Left lung (tissue), 14 donors: ENCODE measurements at places on chromosomes 7 and 10. TPM values are rescaled to one million over a fixed set of nuclear protein-coding genes. Genes with fewer than 3 reads are reported as not detected.

Gene TET1
- total RNA-seq: 3.1 TPM

DNA sequence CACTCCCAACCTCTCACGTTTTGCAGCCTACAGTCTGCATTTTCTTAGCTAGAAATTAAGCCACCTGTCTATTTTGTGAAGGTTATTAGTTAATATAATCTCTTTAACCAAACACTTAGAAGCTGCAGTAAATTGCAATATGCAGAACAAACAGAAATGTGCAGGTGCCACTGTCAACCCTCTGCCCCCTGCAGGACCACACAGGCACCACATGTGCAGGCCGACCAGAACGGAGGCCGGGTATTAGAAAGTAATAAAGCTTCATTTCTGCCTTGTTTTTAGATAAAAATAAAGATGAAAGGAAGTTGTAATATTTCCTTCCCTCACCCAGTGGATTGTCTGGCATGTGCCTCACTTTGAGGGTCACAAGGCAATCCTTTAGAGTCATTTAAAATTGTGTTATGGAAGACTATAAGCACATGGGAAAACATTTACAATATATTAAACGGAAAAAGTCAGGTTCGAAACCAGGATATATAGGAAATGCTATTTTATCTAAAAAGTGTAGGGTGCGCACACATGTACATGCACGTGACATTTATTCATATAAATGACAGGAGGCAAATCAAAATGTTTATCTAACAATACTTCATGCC lies 158.2 kb downstream of the ARHGAP12 start:
- H3K27ac ChIP-seq: no peak overlapping the region
- H3K4me3 ChIP-seq: no peak overlapping the region
- no peak for DNase-seq
- no peaks in the 10 kb centered on the region for H3K36me3 ChIP-seq
- no peaks in the 10 kb centered on the region for H3K27me3 ChIP-seq
- H3K4me1 ChIP-seq: no peaks in the 10 kb centered on the region

Gene DNAH11
- 2.8 TPM for total RNA-seq

DNA sequence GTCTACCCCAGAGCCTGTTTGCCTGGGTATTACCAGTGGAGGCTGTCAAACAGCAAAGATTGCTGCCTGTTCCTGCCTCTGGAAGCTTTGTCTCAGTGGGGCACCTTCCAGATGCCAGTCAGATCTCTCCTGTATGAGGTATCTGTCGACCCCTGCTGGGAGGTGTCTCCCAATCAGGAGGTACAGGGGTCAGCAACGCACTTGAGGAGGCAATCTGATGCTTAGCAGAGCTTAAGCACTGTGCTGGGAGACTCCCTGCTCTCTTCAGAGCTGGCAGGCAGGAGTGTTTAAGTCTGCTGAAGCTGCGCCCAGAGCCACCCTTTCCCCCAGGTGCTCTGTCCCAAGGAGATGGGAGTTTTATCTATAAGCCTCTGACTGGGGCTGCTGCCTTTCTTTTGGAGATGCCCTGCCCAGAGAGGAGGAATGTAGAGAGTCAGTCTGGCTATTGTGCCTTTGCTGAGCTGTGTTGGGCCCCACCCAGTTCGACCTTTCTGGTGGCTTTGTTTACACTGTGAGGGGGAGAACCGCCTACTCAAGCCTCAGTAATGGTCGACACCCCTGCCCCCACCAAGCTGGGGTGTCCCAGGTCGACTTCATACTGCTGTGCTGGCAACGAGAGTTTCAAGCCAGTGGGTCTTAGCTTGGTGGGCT lies 62.2 kb downstream of the PPP1R9A start:
- H3K36me3 ChIP-seq: no peaks in the 10 kb centered on the region
- no peak for DNase-seq
